Fibroblast of skin of right quadriceps (primary cell): ENCODE measurements at places on chromosomes 7 and 10.
A peak's percentile ranks its signal among the peaks of the same experiment; 100 is the strongest.

DNA sequence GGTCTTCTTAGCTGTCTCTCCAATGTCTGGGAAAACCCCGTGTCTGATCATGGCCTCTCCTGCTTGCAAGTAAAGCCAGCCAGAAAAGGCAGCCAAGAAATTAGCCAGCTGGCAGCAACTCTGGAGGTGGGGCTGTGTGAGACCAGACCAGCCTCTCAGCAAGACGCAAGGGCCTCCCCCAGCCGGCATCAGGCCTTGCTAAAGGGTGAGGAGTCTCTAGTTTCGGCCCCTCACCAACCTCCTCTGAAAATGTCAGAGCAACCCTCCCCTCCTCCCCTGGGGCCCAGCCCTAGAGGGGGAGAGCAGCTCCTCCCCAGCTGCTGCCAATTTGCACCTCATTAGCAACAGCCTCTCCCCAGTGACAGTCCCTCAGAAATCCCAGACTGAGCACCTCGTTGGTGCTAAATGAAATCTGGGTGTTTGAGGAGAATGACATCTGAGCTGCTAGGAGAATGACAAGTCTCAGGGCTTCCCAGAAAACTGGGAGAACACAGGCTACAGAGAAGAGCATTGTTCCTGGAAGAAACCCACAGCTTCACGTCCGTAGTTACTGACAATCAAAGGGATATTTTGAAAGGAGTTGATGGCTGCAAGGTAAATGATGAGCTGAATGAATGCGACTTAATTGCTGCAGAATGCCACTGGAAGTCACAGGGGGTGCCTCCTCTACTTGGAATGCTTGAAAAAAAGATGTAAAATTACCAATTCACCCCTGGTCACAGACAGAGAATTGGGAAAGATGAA lies 25.9 kb downstream of the DGKI start:
- peak; percentile 50 for DNase-seq

- DNase-seq: no peak
Measured at GRCh38 chr10:101008823-101009423, 9.3 kb downstream of the LZTS2 start.

DNA sequence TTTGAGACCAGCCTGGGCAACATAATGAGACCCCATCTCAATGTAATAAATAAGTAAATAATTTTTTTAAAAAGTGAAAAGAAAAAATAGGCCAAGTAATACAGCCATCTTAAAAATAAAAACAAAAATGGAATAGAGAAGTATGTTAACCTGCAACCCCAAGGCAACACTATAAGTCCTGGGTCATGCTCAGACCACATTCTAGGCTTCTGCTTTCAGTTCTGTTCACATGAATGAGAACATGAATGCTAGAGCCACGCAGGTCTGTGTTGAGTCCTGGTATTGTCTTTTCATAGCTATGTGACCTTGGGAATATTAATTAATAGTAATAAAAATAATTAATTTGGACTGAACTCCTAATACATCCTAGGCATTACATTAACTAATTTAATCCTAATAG lies 284.0 kb downstream of the AUTS2 start:
- DNase-seq: no peak

GRCh38 chr7:1027242-1028043 lies 16.9 kb upstream of the GPR146 start:
- peak; percentile 15 for DNase-seq

- DNase-seq: peak; percentile 9
Measured at GRCh38 chr10:96470116-96470743, 43.5 kb downstream of the TLL2 start.

- peak; percentile 97 for DNase-seq
Measured at GRCh38 chr7:81298951-81299666, 380.3 kb upstream of the SEMA3C start.

- DNase-seq: no peak
Measured at GRCh38 chr10:37478381-37478780, 353.0 kb downstream of the ANKRD30A start.

DNA sequence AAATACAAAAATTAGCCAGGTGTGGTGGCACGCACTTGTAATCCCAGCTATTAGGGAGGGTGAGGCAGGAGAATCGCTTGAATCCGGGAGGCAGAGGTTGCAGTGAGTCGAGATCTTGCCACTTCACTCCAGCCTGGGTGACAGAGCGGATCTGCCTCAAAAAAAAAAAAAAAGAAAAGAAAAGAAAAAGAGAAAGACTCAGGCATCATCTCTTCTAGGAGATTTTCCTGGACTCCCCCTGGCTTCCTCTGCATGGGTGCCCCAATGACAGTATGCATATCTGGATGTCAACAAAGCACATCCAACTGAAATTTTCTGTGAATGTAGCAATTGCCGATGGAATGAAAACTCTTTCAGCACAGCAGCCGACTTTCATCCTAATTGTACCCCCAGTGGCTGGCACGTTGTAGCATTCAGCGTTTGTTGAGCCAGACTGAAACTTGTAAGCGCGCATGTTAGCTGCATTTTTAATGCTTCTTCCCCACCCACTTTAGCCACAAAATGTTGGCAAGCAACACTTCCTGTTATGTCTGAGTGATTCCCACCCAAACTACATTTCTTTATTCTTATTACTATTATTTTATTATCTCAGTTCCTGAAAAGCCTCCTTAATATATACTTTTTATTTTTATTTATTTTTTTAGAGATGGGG lies 70.2 kb downstream of the PRTFDC1 start:
- peak; percentile 81 for DNase-seq

- no peak for DNase-seq
Measured at GRCh38 chr10:114795039-114795438, 26.5 kb upstream of the FHIP2A start.

DNA sequence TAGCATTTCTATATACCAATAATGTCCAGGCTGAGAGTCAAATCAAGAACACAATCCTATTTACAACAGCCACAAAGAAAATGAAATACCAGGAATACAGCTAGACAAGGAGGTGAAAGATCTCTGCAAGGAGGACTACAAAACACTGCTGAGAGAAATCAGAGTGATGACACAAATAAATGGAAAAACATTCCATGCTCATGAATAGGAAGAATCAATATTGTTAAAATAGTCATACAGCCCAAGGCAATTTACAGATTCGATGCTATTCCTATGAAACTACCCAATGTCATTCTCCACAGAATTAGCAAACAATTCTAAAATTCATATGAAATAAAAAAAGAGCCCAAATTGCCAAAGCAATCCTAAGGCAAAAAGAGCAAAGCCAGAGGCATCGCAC lies 116.8 kb upstream of the ZNF32 start:
- DNase-seq: no peak

GRCh38 chr7:134184767-134185166 lies 57.6 kb downstream of the LRGUK start:
- peak; percentile 13 for DNase-seq

GRCh38 chr10:74022926-74023629 lies 25.2 kb downstream of the VCL start:
- peak; percentile 54 for DNase-seq

DNA sequence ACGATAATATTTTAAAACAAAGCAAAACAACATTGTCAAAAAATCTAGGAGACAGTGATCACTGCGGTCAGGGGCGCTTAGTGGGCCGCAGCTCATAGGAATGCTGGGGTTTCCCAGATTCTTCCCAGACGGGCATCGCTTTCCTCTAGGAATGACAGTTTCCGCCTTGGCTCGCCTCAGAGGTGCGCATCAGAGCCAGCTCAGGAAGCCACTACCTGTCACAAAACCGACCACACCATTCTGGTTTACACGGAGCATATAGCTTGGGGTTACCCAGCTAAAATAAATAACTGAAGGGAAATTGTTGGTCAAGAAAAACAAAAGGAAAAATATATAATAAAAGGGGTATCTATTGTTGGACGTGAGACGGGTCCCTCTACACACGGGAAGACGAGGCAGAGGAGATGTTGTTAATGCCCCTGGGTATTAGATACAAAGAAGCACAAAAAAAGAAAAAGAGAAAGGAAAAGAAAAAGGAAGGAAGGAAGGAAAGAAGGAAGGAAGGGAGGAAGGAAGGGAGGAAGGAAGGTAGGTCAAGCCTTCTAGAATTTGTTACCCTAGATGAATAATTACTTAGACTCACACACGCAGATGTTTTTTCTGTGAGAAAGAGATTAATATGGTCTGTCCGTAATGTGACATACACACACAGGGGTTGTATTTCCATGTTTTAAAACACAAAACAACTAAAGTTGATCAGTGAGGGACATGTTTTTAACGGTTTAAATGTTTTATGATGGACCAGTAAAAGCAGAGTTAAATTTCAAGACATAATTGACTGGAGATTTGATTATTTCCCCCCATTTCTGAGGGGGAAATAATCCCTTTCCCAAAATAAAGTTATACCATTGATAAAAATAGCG lies 292.4 kb upstream of the NFE2L3 start:
- no peak for DNase-seq

DNA sequence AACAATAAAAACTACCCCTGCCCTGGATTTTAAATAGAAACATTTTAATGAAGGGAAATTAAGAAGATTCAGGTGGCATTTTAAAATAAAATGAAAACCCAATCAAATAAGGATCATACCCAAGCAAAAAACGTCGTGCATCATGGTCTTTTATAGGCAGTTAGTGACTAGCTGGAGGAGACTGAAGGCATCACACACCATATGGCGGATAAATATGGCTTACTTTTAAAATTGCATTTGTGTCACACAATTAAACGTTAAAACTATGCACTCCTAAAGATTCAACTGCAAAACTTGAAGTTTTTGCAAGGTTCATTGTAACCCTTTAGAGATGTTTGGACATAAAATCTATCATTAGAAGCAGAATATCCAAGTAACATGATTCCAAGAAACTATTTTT lies 200.1 kb upstream of the NRG3 start:
- no peak for DNase-seq

DNA sequence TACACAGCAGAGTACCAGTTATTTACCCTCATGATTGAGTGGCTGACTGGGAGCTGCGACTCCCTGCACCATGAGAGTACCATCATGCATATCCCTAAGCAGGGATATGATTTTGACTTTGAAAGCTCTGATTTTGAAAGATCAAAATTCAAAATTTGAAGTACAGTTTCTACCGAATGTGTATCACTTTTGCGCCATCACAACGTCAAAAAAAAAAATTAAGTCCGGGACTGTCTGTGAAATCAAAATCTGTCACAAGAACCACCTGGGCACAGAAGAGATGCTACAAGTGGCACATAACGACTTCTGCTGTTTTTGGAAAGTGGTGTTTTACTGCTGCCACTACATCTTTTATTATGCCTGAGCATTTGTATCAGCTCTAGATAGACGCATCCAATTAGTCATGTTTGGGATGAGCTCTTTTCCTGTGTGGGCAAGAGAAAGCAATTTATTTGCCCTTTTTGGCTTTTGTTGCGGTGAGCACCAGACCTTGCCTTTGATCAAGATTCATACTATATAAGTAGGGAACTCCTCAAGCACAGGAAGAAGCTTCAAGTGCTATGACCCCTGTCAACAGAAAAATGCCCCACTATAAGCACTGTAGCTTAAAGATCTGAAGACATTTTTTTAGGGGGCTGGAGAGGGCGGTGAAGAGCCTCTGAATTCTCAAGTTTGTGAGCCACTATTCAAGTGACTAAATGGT lies 10.7 kb downstream of the MTPN start:
- peak; percentile 5 for DNase-seq

- peak; percentile 84 for DNase-seq
Measured at GRCh38 chr10:31004611-31005193, 27.0 kb downstream of the ZNF438 start.

DNA sequence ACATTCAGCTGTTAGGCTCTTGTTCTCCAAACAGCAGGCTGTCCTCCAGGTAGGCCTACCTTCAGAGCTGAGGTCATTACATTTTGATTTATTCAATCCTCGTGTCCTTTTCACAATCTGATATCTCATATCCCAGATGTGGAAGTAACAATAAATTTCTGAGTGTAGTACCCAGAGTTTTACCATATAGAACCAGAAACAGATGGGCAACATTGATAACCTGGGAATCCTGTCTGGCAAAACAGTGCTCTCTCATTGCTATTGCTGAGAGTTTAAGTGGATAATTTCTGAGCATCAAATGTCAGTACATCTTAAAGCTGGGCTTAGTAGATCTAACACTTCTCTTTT lies 1007.8 kb downstream of the REEP3 start:
- no peak for DNase-seq

DNA sequence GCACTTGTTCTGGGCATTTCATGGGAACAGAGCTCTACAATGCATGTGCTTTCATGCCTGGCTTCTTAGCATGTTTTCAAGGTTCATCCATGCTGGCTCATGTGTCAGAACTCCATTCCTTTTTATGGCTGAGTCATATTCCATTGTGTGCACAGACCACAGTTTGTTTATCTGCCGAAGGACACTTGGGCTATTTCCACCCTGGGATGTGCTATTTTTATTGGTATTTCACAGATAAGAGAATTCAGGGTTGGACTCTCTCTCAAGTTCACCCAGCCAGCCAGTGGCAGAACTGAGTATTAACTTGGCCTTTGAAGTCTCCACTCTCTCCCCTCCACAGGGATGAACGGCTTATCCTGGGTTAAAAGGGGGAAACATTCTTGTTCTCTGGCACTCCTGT lies 190.7 kb upstream of the GPR26 start:
- DNase-seq: no peak

- peak; percentile 35 for DNase-seq
Measured at GRCh38 chr10:96366508-96366907, 7.7 kb upstream of the OPALIN start.

DNA sequence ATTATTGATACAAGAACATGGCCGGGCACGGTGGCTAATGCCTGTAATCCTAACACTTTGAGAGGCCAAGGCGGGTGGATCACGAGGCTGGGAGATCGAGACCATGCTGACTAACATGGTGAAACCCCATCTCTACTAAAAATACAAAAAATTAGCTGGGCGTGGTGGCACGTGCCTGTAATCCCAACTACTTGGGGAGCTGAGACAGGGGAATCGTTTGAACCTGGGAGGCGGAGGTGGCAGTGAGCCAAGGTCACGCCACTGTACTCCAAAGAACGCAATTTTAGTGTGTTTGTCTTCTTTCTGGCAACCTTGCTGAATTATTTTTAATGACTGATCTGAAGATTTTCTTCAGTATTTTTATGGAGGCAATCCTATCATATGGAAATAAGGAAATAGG lies 46.2 kb downstream of the IDE start:
- DNase-seq: no peak

GRCh38 chr10:30984563-30985328 lies 46.9 kb downstream of the ZNF438 start:
- DNase-seq: peak; percentile 56
